ENCODE measurements at places on chromosomes 7 and 10.

DNA sequence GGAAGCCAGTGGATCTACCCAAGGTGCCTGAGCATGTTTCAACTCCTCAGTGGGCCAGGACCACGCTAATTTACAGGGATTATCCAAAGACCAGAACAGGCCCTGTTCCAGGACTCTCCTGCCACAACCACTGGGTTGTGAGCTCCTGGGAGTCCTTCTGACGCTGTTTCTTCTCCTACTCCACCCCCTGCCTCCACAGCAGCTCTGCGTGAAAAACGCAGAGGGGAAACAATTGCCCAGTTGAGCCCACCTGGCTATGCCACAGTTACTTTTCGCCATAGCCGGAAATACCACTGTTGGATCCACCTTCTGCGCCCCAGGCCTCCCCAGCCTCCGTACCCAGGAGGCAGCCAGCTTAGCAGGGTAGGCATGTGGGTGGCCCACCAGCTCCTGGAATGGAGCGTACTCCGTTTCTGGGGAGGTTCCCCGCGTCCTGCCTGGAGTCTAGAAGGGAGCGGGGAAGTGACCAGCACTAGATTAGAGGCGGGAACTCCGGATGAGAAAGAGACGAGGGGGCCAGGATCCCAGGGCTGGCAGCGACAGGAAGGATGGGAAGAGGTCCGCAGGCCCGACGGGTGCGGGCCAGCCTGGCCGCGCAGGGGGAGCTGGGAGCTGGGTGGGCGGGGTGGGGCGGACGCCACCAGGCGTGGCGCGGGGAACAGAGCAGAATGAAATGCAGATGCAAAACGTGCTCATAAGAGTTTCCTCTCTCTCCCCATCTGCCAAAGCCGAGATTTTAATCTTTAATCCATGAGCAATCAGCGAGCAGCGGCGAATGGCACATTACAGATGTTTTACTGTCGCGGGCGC lies 32.1 kb upstream of the PAX2 start:
- DNase-seq = no peak

- no peak for DNase-seq
Observed at GRCh38 chr10:9951481-9952257, 1066.0 kb upstream of the CELF2 start.

DNA sequence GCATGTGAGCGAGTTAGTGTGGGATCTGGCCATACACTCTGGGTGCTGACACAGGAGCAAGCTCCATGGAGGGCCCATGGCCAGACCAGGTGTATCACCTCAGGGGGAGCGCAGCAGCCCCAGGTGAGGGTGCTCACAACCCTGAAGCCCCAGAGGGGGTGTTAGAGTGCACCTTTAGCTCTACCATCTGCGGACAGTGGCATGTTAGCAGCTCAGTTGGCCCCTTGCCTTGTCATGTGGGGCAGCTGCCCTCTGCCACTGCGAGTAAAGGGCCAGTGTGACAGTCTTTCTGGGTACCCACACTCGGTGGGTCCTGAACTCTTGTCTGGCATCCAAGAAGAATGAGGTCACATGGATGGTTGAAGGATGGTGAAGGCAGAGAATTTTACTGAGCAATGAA lies 600.2 kb downstream of the SORCS3 start:
- no peak for DNase-seq

- no peak for DNase-seq
Observed at GRCh38 chr7:70481570-70482123, 650.3 kb upstream of the GALNT17 start.

DNA sequence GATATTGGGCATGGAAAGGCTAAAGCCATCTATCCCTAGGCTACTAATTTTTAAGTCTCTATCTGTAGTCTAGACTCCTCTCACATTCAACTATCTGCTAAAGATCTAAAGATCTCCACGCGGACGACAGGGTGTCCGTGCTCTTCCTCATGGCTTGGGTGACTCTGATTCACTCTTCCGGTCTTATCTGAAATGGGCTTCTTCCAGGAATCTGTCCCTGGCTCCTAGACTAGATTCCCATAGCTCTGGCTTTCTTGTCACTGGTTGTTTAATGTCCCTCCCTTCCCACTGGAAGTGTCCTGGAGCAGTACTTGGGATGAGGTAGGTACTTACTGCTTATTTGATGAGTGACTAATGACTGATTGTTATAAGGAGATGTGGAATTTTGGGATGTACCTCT lies 62.0 kb upstream of the PODXL start:
- no peak for DNase-seq
